ENCODE measurements at places on chromosomes 13 and 19.
A peak's percentile ranks its signal among the peaks of the same experiment; 100 is the strongest.

DNA sequence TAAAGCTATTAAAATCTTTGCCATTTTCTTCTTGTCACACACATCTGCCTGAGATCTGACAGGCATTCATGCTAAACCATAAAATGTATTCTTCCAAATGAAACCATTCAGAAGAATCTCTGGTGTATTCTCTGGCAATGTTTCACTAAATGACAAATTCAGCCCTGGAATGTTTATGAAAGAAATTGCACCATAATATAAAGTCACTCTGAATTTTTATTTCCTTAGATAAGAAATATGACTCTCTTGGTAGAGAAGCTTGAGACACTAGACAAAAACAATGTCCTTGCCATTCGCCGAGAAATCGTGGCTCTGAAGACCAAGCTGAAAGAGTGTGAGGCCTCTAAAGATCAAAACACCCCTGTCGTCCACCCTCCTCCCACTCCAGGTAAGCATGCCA, 14.3 kb downstream of the OLFM4 start:
- DNase-seq, result peak; percentile 26

DNA sequence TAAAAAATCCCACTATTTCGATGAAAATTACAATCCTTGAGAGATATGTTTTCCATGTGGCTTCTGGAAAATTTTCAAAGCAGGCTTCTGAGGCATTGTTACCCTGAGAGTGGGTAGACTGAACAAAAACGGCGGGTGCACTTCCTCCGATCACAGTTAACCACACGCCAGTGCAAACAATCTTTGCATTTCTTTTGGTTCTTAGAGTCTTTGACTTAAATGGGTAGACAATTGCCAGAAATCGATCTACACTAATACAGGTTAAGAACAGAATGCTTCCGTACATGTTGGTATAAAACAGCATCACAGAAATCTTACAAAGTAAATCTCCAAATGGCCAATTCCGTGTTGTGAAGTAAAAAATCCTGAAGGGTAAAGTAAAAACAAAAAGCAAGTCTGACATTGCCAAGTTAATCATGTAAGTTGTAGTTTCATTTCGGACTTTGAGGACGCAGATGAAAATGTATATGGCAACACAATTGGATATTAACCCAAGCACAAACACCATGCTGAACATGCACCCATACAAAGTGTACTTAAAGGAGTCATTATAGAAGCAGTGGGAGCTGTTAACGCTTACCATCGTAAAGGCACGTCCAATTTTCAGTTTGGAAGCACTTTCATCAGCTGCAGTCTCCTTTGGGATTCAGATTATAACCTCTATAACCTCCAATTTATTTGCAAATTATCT, 927 bp downstream of the LPAR6 start:
- DNase-seq, result peak; percentile 13

GRCh38 chr13:43431841-43432240, 354.9 kb downstream of the ENOX1 start:
- DNase-seq, result no peak

GRCh38 chr19:47697863-47698609, 15.2 kb upstream of the EHD2 start:
- DNase-seq, result peak; percentile 83

DNA sequence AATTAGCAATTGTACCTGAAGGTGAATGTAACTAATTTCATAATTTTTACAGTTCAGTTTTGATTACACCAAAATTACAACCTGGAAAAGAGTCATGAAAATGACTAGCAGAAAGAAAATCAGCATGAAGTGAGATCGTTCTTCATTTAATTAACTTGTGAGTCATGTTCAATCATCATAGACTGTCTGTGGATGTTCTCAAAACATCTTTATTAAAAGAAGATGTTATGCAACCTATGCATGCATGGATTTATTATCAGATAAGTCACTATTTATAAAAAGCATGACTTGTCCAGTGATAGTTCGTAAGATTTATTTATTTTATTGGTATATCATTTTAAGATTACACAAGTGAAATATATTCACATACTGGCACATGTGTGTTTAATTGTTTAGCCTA, 245.9 kb downstream of the ITGBL1 start:
- peak; percentile 21 for DNase-seq

- DNase-seq, result no peak
Measured at GRCh38 chr13:112651750-112652511, 37.9 kb upstream of the ATP11A start.

DNA sequence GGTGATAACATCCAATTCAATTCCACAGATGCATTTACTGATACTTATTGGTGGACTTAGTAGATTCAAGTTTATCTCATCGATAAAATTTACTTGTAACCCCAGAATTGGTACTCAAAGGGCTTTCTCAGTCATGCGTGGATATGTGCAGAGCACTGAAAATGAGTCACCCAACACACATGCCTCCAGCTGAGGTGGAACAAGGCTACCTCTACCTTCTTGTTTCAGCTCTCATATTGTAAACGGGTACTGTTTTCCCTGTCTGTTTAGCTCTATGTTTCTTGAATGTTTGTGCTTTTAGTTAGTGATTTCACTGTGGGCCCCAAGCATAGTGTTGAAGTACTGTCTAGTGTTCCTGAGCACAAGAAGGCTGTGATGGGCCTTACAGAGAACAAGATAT, 1.5 kb downstream of the LRRC63 start:
- DNase-seq, result no peak

- peak; percentile 68 for DNase-seq
Measured at GRCh38 chr13:27403203-27403678, 21.2 kb upstream of the GTF3A start.
